Naive B cell (primary cell): ENCODE measurements at places on chromosomes 1 and 21.

GRCh38 chr1:38489844-38490270, 369.7 kb downstream of the RRAGC start:
- no peak for DNase-seq

- DNase-seq = no peak
Measured at GRCh38 chr1:64663668-64664067, 81.2 kb upstream of the RAVER2 start.

DNA sequence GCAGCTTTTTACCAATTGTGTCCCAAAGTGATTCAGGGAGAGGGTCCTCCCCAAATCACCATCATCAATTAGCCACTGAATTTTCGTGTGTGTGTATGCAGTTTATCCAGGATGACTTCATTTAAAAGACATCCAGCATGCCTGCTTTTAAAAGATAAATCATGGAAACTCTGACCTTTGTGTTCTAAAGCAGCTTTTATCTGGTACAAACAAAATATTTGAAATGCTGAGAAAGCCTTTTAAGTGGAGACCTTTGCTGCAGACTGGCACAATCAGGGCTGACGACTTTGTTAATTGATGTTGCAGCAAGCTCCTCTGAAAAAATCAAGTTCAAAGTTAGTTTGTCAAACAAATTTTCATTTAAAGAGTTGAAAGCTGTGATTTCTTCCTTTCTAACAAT, 104.7 kb downstream of the PCP4 start:
- DNase-seq = no peak

- no peak for DNase-seq
Measured at GRCh38 chr1:3593334-3593733, 18.0 kb downstream of the MEGF6 start.

GRCh38 chr1:14486401-14487201, 111.9 kb upstream of the KAZN start:
- DNase-seq = no peak

DNA sequence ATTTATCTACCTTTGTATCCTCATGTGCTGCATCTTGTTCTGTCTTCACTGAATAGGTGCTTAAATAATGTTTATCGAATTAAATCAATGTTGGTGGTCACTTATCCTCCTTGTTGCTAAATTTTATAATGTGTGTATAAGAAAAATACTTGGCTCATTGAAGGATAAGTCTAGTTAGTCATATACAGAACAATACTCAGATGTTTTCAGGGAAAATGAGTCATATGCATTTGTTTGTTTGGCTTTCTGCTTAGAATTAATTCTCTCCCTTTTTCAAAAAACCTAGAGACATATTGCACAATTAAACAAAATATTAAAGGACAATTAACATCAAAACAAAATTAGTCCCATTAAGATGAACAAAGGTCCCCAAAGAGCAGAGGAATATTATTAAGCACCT, 89.0 kb downstream of the UBE2U start:
- no peak for DNase-seq

DNA sequence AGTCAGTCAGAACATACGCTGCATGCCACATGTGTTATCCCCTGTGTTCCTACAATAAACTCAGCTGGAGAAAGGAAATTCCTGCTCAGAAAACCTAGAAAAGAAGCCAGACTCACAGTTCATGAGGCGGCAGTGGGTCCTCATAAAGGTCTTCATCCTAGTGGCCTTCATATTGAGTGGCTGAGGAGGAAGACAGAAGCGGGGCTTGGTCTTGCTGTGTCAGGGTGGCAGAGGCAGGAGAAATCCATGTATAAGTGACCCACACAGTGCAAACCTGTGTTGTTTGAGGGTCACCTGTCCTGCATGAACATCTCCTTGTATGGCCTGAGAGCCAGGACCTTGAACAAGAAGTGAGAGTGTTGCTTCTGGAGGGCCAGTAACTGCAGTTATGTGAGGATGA, 4.0 kb upstream of the WNT3A start:
- DNase-seq = no peak
